ENCODE measurements at places on chromosomes 5 and 9.
A peak's percentile ranks its signal among the peaks of the same experiment; 100 is the strongest.

- DNase-seq: no peak
Observed at GRCh38 chr5:87405472-87406155, 7.1 kb downstream of the CCNH start.

GRCh38 chr5:179281694-179282093 lies 63.6 kb downstream of the ADAMTS2 start:
- no peak for DNase-seq

- no peak for DNase-seq
Observed at GRCh38 chr9:122216138-122216797, 12.5 kb downstream of the LHX6 start.

- no peak for DNase-seq
Observed at GRCh38 chr5:175866377-175866907, 4.9 kb upstream of the CPLX2 start.

DNA sequence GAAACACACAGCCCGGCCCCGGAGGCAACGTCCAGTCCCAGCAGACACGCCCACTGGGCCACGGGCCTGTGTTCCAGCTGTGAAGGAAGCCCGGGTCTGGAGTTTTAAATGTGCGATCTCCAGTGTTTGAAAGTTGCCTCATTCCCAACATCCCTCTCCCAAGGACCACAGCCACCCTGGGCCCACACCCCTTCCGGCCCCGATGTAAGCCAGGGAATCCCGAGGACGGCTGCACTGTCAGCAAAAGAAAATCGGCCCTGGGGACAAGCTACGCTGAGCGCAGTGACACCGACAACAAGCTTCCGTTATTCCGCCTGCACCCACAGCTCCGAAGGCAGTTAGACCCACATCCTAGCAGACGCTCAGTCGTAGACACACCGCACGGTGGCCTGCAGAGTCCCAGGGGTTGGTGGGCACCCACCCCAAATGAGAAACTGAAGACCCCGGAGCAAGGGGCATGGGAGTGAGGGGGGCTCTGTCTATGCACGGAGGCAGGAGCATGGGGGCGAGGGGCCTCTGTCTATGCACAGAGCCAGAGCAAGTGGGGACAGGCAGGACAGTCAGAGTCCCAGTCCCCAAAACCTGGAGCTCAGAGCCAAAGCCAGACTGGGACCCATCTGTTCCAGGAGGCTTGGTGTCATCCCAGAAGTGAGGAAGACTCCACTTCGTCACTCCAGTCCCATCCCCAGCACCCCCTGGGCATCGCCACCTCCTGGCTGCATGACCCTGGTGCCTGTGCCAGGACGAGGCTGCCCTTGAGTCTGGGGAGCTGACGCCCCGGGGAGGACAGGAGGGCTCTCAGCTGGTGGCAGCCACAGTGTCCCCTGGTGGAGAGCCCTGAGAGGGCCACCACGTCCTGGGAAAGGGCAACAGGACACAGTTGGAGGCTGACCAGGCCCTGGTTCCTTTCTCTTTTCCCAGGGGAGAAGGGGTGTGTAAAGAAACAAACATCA lies 23.4 kb downstream of the GLT6D1 start:
- DNase-seq: no peak

DNA sequence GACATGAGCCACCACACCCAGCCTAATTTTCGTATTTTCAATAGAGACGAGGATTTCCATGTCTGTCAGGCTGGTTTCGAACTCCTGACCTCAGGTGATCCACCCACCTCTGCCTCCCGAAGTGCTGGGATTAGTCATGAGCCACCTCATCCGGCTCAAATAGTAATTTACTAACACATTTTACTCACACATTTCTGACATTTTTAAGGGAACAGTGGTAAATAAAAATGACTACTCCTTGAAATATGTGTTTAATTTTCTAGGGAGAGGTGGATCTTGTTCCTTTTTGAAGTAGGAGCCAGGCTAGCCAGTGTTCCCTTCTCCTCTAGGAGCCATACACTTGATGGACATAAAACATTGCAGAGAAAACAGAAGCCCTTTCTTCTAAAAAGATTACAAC lies 55.2 kb upstream of the ERBIN start:
- DNase-seq: peak; percentile 91

- DNase-seq: no peak
Observed at GRCh38 chr9:37555786-37556185, 20.4 kb downstream of the FBXO10 start.

GRCh38 chr5:69451941-69452647 lies 37.2 kb downstream of the MARVELD2 start:
- no peak for DNase-seq

DNA sequence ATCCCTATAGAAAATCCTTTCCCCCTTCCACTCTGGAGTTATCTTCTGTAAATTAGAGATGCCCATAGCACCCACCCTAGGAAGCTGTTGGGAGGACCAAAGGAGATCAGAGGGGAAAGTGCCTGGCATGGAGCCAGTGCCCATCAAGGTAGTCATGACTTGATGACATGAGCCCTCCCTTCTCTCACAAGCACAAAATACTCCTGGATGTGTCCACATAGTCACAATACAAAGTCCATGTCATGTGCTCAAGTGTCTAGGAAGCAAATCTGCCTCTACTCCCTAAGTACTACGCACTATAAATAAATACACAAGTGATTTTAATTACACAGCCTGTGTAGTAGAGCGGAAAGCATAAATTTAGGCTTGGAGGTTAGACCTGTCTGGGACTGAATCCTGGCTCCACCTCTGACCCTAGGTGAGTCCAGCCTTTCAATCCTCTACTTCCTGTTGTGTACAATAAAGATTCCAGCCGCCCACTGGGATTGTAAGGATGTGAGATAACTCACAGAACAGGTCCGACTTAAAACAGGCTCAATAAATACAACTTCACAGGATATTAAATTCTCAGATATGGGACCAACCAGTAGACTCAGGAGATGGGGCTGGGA lies 30.6 kb downstream of the TTC39B start:
- no peak for DNase-seq

DNA sequence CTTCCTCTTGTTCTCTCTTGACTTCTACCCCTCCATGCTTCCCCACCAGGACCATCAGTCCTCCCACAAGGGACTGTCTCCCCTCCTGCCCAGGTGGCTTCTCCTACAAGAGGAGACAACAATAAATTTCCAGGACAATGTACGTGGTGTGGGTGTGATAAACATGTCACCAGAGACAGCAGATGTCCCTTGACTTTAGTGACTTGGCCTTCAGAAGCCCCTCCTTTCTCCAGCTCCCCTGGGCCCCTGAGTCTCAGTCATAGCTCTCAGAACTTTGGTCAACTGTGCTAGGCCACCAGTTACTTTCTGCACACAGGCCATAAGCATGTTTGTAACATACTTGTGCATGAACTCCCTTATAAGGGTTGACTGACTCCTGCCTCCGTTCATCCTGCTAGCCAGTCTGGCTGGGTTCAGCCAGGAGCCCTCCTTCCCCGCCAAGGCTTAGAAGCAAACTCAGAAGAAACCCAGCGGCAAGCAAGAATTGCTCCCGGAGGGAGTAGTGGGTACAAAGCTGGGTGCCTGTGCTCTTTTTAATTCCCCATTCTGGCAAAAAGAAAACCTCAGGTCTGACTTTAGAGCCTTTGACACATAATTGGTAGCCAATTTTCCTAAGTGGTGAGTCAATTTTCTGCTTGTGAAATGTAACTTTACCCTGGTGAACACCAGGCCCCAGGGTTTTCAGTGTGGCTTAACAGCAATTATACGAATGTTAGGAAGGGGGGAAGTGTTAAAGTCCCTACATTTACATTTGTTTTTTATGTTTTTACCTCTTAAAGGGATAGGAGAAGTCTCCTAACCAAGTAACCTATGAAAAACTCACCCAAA lies 49.2 kb downstream of the EBF1 start:
- no peak for DNase-seq

DNA sequence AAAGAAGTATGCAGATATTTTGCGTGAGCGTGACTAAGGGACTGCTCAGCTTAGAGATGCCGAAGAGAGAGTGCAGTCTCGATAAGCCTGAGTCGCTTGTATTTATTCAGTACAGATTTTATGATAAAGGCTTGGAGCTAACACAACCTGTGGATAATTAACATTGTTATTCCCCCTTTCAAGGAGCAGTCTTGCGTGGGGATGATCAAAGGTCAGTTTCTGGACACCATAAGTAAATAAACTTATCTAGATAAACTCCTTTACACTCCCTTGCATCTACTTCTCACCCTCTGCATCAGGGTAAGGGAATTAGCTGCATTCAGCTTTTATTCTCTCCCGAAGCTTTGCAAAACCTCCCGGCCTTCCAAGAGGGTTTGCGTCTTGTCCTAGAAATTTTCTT lies 357.8 kb upstream of the ST8SIA4 start:
- DNase-seq: no peak

DNA sequence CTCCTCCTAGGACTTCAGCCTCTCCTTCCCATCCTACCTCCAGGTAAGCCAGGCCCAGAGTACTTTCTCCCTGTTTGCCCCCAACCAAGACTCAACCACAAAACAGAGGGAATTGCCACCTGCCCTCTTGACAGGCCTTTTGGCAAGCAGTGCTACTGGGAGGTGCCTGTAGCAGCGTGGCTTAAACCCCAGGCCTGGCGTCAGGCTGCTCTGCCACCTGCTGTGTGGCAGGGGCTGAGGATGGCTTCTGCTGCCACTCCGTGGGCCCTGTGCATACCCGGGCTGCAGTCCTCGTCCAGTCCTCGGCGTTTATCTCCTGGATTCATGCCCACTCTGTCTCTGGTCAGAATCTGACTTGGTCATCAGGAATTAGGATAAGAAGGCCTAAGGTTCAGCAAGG lies 163.1 kb downstream of the PAX5 start:
- no peak for DNase-seq

- DNase-seq: no peak
Observed at GRCh38 chr5:59519338-59519737, 374.2 kb downstream of the PDE4D start.

GRCh38 chr9:137786511-137786920 lies 91.1 kb upstream of the CACNA1B start:
- no peak for DNase-seq

DNA sequence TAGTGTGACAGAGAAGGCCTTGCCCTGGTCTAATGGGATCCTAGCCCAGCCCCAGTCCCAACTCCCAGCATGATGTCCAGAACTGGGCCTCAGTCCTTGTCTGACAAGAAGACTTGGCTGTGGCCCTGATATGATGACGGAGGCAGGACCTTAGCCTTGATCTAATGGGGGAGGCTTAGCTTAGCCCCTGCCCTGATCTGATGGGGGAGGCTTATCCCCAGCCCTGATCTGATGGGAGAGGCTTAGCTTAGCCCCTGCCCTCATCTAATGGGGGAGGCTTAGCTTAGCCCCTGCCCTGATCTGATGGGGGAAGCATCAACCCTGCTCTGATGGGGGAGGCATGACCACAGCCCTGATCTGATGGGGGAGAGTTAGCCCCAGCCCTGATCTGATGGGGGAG lies 3.7 kb downstream of the PKN3 start:
- no peak for DNase-seq

DNA sequence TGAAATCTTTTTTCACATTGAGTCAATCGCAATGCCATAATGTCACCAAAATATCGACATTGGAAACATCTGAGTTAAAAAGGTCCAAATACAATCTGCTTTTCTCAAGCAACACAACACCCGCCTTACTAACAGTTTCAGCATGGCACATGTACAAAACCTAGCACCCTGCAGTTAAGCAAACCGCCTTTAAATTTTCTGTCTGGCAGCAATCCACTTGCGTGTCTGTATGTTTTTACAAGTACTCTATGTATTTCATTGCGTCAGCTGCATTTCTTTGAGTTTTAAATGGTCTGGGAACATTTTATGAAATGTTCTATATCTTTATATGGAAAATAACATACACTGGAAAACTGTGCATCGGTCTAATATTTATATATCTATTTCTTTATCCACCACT lies 134.6 kb downstream of the DENND1A start:
- DNase-seq: no peak

DNA sequence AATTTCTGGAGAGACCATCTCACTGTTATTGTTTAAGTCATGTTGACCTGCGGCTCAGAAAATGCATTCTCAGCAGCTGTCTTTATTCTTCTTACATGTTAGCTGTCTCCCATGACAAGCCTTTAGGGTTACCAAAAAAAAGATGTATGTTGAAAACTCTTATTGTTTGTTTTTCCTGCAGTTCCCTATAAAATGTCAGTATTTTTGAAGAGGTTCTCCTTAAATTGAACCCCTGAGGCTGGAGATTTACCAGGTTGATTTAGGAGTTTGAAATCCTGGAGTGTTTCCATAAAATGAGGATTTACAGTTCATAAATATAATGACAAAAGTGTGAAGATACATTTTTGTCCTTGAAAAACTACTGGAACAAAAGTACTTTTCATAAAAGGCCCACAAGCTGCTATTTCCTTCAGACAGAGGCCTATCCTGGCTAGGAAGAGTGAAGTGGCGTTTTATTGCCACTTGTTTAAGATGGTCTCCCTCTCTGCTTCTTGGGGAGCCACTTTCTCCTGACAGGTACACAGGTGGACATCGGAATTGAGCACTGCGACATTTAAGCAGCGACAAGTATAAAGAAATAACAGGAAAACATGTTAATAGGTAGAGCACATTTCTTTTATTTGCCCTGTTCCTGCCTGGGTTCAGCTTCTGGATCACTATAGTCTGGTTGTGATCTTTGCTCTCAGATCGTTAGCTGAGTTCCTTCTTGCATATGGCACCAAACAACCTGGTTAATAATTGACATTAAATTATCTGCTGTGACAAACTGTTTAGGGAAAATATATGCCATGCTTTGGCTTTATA lies 344.8 kb upstream of the RPS23 start:
- DNase-seq: no peak

DNA sequence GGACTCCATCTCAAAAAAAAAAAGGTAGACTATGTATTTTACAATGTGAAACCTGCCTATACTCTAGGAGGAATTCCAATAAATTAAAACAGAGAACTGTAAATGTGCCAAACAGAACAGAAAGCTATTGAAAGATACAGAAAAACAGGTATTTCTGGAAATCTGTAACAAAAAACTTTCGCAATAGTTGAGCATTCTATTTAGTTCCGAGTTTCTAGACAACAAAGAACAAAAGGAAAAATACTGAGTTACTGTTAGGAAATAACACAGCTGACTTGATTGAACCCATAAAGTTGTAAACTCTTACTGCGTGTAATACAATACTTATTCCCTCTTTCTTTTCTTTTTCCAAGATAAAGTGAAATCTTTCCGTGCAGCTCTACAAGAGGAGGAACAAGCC lies 18.6 kb downstream of the DIMT1 start:
- no peak for DNase-seq

DNA sequence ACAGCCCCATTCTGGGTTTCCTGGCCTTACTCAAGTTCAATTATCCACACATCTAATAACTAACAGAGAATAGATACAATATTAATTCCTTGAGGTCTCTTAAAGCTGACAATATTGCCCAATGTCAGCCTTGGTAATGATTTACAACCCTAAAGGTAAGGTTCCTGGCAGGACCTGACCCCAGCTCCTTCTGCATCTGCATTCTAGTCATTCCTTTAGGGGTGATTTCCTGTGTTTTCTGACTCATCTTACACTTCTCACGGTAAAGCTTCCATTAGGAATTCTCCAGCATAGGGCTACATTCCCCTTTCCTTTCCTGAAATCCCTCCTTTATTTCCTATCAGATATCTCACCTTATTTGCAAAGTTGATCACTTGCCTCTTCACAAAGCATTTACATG lies 9.3 kb downstream of the HAVCR1 start:
- peak; percentile 49 for DNase-seq

- no peak for DNase-seq
Observed at GRCh38 chr5:94168151-94168550, 426.8 kb upstream of the POU5F2 start.

All from HT1080 (cell line).